SJCRH30 (cell line): ENCODE measurements at places on chromosomes 2 and 18.

- DNase-seq, result no peak
These were observed 10.3 kb downstream of the PECR start for GRCh38 chr2:216071111-216071851.

DNA sequence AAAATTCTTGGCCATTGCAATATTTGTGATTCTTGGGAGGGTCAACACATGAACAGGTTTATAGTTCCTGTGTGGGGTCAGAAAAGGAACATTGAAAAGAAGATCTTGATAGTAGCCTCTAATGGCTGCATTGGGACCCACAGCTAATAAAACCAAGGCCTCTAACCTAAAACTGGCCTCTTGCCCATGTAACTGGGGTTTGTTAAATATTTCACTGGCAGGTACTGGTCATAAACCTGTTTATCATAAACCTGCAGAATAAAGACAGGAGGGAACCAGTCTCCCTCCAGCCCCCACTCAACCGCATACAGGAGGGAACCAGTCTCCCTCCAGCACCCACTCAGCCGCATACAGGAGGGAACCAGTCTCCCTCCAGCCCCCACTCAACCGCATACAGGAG, 125.3 kb downstream of the PXDN start:
- DNase-seq, result no peak

- DNase-seq, result peak; percentile 68
These were observed 38.6 kb upstream of the NOTO start for GRCh38 chr2:73163483-73164367.

DNA sequence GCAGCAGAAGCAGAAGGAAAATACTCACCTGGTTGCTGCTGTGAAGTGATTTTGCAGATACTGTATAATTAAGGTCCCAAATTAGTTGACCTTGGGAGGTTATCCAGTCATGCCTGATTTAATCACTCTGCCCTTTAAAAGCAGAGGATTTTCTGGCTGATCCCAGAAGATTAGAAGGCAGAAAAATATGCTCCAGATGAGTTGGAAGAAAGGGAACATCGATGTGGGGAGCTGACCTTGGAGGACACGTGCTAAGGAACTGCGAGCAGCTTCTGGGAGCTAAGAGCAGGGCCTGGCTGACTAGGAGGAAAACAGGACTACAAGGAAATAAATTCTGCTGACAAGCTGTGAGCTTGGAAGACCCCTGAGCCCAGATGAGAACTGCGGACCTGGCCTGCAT, 13.3 kb upstream of the DYM start:
- no peak for DNase-seq

- DNase-seq, result no peak
These were observed 15.0 kb downstream of the PDCL3 start for GRCh38 chr2:100577777-100578176.

- DNase-seq, result peak; percentile 3
These were observed 449.3 kb downstream of the SLC4A3 start for GRCh38 chr2:220076734-220077133.

DNA sequence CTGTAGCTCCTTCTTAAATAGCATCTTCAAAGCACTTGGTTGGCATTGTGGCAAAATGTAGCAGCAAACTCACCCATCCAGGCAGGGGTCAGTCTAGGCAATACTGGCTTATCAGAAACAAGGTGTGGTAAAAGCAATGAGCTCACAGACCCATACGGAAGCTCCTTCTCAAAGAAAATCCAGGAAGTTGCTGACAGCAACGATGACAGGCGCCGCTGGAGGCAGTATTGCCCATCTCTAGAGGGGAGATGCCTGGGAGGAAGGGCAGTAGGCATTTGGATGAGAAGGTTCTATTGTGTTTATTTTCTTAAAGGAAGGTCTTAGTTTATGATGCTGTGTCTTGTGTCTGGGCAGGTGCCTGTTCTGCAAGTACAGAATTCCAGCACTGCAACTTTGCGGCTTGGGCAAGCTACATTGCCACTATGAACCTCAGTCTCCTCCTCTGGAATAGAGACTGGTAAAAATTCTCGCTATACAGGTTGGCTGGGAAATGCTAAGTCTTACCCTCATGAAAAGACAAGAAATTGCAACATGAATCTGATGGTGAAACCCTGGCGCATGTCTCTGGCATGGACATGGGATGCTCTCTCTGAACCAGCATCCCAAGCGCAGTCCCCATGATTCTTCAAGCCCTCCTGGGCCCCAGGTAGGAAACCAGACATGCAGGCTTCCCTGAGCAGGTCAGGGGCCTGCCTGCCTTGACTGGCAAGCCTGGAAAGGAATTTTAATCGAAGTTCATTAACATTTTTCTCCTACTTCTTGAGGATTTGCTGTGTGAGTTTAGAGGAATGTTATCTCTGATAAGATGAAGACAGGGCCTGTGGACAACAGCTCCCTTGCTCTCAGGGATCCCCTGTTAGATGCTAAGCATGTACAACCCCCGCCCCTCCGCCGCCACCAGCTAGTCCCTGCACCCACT, 156.0 kb downstream of the TFCP2L1 start:
- DNase-seq, result no peak

GRCh38 chr2:138485019-138485418, 16.6 kb upstream of the SPOPL start:
- DNase-seq, result no peak

GRCh38 chr2:190469771-190470170, 61.6 kb downstream of the MFSD6 start:
- DNase-seq, result peak; percentile 55

DNA sequence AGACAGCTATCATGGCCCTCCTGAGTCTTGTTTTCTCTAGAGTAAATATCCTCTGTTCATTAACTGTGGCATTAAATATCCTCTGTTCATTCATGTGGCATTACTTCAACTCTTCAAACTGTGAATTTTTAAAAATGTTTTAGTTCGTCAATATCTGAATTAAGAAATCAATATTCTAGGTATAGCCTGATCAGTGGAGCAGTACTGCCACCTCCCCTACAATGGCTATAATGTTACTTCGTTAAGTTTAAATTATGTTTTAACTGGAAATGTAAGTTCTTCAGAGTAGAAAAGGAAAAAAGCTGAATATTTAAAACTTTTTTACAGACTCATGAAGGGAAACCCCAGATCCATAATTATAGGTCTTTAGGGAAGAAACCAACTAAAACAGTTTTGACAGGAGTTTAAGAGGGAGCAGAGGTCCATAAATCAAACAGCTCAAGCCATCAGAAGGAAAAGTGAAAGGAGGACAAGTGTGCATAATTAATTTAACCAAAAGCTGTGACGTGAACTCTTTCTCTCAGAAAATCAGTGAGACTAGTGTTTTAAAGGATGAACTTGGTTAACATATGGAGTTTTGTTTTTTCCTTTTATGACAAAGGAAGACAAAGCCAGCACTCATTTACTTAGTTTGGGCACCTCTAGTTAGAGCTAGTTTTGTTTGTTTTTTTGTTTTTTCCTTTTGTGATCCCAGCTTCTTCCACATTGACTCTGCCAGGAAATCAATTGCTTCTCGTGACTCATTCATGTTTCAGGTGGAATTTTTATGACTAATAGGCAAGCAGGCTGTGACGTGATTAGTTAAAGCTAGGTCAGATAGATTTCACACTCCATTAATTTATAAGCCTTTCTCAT, 44.9 kb downstream of the RBBP8 start:
- DNase-seq, result no peak

DNA sequence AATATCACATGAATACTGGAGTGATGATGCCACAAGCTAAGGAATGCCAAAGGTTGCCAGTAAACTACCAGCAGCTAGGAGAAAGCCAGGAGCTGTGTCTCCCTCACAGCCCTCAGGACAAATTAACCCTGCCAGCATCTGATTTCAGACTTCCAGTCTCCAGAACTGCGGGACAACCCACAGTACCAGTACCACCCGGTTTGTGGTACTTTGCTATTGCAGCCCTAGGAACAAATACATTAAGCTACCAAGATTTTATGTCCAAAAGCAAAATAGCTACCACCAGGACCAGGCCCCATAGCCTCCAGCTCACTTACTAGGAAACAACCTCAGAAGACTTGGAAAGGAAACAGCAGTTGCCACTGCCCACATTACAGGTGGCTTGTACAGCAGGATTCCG, 10.0 kb downstream of the PID1 start:
- no peak for DNase-seq

DNA sequence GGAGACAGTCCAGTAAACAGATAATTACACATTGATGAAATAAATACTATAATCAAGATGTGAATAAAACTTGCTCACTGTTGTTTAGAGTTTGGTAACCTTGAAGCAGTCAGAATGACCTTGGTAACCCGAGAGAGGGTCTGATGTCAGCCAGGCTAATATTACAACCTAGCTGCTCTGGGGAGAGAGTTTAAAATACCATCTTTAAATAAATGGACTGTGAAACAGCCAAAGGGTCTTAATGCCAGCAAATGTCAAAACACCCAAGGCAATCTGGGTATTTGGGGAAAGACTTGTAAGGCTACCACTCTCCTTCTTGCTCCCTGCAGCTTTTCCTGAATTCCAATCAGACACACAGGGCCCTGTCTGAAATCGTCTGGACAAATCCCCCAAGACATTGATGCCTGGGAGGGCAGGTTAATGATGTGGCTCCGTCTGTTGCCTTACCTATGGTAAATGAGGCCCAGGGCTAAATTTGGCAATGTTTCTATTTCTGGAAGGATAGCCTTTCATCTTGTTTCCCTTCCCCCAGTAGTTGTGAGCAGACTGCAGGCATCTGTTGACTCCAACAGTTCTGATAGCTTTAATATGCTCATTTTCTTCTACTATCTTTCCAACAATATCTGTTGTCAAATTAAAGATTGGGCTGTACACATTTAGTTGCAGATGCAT, 43.0 kb upstream of the ITGB6 start:
- no peak for DNase-seq

DNA sequence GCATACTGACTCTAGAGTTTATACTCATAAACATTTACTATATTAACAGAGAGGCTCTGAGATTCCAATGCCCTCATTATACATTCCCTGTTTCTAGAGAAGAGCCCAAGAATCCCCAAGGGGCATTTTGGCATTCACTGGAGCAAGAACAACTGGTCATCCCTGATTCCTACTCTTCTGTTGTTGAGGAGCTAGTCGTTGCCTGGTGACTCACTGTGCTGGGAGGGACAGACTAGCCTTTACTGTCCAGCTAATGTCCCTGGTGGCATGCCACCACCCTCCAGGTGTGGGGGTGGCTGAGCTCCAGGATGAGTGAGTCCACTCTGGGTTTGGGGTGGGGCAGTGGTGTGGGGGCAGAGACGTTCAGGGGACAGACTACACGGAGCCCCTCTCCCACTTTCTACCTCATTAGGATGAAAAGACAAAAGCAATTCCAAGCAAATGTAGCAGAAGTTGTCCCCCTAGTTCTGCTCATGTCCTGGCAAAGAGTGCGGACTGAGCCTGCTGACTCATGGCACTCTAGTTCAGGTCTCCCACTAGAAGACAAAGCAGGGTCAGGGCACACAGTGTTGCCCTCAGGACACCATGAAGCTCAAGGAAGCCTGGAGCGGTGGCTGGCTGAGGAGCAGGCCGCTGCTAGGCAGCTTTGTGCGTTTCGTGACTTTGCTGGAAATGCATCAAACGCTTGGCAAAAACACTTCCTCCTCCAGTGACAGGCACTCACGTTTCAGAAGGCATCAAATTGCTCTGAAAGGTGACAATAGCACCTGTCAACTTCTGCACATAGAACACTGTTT, 49.4 kb downstream of the RHOB start:
- peak; percentile 69 for DNase-seq

DNA sequence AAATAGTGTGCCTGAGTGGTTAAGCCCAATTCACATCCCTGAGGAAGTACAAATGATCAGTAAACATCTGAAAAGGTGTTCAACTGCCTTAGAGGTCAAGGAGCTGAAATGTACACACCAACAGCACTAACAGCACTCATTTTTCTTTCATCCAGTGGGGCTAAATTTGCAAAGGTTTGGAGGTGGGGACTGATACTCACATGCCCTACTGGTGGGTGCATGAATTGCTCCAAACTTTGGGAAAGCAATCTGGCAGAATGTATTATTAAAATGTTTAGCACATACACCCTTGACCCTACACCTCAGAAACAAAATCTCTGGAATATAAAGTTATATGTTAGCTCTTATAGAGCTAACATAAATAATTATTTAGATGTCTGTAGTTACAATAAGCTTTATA, 19.0 kb upstream of the FAM178B start:
- peak; percentile 6 for DNase-seq

DNA sequence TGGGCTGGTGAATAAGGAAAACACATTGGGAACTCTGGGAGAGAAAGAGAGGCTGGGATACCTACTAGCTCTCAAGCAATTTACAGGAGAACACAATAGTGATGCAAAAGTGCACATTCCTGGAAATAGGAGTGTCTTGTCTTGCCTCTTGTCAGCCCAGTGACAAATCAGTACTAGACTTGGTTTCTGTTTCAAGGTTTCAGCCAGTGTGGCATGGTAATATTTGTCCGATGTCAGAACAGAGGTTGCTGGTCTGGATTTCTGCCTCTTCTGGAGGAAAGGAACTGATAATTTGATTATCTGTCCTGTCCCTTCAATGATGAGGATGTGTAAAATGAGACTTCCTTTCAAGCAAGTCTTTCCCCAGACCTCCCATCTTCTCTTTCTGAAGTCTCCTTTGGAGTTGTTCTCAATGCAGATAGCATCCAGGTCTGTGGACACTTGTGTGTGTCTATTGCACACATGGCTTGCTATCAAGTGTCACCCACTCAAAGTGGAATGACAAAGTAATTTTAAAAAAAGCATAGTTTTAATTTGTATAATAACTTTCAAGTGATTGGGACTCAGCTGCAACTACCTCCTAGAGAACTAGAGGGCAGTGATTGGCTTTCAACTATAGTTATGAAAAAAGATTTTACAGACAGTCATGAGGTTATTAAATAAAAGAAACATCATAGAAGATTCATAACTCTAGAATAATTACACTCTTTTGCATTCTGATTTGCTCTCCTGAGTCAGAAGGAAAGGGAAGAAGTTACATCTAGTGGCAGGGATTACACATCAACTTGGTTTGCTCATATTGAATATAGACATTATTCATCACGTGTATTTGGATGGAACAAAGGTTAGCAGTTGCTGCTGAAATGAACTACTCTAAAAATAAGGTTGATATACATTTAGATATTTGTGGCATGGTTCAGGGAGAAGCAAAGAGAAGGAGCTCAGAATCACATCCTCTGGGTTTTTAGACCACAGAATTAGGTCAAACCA, 4.5 kb downstream of the GPR39 start:
- no peak for DNase-seq

DNA sequence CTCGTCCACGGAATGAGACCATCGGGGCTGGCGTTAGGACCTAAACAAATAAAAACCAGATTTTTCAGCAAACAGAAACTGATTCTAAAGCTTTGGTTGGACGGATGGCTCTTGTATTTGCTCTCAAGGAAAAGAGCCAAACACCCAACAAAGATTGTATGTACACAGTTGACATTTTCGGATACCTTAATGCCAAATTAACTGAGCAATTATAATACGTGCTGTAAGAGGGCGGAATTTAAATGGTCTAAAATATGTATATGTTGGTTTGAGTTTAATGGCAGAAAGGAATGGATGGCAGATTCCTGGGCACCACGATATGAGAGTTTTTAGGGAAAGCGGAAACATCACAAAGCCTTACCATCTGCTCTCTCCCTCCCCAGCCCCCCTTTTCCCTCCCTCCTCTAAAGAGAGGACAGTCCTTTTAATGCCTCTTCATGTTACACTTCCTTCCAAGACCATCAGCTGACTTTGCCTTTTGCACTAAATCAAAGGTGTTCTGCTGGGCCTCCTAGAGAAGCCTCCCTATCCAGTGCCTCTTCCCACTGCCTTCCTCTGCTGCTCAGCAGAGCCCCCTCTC, 33.3 kb downstream of the STAT1 start:
- peak; percentile 48 for DNase-seq
